ENCODE measurements at places on chromosomes 3 and 15.
A peak's percentile ranks its signal among the peaks of the same experiment; 100 is the strongest.

- no peak for DNase-seq
Observed at GRCh38 chr3:144770915-144771351, 799.3 kb downstream of the DIPK2A start.

GRCh38 chr3:66797889-66798560, 200.1 kb upstream of the KBTBD8 start:
- no peak for DNase-seq

DNA sequence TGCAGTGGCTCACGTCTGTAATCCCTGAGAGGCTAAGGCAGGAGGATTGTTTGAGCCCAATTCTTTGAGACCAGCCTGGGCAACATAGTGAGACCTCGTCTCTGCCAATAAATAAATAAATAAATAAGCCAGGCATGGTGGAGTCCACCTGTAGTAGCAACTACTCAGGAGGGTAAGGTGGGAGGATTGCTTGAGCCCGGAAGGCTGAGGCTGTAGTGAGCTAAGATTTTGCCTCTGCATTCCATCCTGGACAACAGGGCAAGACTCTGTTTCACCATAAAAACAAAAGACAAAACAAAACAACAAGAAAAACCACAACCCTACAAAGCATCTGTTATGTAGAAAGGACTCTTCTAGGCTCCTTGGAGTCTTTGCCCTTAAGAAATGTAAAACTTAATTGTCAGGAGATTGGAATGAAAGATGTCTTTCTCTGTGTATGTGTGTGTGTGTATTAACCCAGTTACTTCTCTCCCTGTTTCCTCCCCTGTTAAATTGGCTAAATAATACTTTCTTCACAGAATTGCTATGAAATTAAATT, 9.5 kb downstream of the NECTIN3 start:
- DNase-seq = no peak

DNA sequence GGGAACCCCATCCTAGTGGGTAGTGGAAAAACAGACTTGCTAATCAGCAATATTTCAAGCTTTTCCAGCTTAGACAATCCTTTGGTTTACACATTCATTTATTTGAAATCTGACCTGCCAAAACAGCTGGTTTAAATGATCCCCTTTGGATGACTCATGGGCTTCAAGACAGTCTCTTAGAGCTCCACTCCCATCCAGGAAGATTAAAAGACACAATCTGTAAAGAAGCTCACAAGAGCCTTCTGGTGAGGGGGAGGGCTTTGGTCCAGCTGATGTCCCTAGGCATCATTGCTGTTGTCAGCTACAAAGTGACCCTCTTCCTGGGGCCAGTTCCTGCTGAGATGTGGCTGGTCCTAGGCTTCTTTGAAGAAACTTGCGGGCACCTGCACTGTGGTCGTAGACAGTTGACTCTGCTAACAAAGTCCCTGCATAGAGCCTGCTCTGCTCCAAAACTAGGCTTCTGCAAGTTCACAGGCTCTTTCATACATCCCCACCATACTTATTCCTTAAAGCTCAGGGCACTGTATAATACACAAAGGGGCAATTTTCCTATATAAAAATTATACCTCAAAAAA, 73.7 kb downstream of the IGSF11 start:
- peak; percentile 97 for DNase-seq

DNA sequence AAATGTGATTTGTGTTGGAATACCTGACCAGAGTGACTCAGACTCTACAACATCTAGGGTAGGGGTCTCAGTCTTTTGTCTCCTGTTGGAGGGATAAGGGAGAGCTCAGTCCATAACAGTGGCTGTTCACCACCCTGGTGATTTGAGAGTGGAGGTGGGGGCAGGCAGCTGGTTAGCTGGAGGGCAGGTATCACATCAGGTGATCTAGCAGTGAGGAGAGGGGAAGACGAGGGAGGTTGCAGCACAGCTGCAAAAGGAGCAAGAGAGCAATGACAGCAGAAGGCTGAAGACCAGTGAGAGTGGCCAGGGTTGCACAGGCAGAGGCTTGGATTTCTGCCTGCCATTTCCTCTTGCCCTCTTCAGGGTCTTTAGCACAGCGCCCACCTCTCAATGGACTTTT, 38.4 kb downstream of the PLCL2 start:
- DNase-seq = no peak

- DNase-seq = no peak
Observed at GRCh38 chr3:111590143-111590491, 5.0 kb downstream of the ZBED2 start.

DNA sequence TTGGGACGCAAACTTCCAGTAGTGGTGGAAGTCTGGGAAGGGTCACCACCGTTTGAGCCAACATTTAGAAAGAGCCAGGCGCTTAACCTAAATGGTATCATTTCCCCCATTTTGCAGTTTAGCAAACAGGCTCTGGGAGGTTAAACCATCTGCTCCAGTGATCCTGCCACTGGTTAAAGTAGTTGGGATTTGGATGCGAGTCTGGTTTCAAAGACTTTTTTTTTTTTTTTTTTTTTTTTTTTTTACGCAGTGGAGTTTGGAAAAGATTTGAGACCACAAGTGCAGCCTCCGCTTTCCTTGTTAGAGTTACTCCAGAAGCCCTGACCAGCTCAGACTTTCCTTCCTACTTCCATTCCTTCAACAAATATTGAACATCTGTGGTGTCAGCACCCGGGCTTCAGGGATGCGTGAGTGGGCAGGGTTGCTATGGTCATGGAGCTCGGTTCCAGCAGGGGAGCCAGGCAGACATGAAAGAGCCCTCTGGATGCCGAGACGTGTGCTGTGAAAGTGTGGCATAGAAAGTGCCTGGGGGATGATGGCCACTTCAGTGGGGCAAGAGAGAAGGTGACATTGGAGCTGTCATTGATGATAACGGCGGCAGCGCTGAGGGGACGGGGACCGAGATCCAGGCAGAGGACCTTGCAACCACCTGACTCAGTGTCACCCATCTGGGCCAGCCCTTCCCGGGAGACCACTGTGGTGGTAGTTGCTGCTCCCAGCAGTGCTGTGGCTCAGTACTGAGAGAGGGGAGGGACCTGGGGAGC, 1.1 kb upstream of the RNU6-1 start:
- DNase-seq = peak; percentile 43

- DNase-seq = no peak
Observed at GRCh38 chr15:63986751-63987341, 59.4 kb downstream of the DAPK2 start.

DNA sequence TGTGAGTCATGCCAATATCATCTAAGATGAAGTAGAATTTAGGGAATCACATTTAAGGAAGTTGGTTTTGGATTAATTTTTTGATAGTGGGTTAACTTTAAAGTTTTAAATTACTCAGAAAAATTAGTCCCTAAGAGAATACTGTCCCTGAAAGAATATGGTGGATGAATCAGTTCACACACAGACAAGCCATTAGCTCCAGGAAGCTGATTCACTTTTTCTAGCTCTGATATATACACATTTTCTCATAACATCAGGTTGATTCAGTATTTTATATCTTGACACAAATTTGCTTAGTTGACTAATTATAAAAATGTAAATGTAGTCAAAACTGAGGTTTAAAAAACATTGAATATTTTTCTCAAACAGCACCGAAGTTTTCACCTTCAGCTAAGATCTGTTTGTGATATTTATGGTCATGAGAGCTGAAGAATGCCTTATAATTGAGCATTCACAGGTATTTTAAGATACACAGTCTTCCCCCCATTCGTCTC, 55.1 kb downstream of the MYH15 start:
- DNase-seq = no peak

- DNase-seq = no peak
Observed at GRCh38 chr15:44265757-44266156, 22.8 kb upstream of the GOLM2 start.

DNA sequence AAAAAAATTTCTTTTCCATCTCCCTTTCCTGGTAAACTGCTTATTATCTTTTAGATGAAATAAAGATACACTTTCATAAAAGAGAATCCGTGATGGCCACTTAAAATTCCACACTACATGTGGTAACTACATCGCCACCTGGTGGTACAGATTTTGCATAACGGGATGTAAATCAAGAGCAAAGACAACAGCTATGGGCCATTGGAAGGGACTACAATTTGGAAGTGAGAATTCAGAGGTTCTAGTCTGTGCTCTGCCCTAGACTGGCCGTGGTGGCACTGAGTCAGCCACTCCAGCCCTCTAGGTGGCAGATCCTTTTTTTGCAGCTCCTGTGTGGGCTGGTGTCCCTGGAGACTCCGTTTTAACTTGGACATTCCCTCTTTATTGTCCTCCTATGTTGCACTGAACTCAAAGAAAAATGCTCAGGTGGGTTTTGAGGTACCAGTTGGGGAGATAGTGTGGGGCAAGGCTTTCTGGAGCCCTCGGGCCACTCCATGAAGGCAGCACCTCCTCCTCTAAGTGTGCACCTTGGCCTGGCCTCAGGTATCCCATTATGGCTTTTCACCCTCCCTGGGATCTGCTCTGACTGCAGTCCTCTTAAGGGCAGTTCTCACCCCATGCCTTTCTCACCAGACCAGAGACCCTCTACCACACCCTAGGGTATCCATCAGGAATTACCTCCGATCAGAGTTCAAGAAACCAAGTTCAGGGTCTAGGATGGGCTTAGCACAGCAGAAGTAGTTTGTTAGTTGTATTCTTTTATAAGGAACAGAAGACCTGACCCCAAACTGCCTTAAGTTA, 54.9 kb downstream of the SPSB4 start:
- DNase-seq = peak; percentile 80

DNA sequence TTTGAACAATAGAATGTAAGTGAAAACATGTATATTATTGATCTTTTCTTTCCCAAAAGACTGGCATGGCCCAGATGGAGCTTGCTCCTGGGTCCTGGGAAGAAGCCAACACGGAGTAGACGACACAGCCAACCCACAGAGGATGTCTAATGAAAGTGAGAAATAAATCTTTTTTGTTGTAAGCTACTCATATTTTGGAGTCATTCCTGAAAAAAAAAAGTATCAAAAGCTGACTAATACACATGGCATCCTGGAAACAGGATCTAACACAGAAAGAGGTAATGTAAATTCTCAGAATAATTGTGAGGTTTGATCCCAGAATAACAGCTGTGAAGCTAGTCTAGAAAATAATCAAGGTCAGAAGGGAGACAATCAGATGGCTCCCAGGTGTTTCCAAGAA, 12.6 kb upstream of the FRMD5 start:
- no peak for DNase-seq

GRCh38 chr3:82654708-82655107, 893.3 kb upstream of the GBE1 start:
- DNase-seq = no peak

- no peak for DNase-seq
Observed at GRCh38 chr3:173737167-173737808, 339.7 kb downstream of the NLGN1 start.
